ENCODE measurements at places on chromosomes 2 and 18. TPM values are rescaled to one million over a fixed set of nuclear protein-coding genes. Genes with fewer than 3 reads are reported as not detected.
A peak's percentile ranks its signal among the peaks of the same experiment; 100 is the strongest.

SCTR gene
- not detected for total RNA-seq

THSD7B gene
- total RNA-seq = not detected

ZSWIM2 gene
- total RNA-seq = not detected

DNA sequence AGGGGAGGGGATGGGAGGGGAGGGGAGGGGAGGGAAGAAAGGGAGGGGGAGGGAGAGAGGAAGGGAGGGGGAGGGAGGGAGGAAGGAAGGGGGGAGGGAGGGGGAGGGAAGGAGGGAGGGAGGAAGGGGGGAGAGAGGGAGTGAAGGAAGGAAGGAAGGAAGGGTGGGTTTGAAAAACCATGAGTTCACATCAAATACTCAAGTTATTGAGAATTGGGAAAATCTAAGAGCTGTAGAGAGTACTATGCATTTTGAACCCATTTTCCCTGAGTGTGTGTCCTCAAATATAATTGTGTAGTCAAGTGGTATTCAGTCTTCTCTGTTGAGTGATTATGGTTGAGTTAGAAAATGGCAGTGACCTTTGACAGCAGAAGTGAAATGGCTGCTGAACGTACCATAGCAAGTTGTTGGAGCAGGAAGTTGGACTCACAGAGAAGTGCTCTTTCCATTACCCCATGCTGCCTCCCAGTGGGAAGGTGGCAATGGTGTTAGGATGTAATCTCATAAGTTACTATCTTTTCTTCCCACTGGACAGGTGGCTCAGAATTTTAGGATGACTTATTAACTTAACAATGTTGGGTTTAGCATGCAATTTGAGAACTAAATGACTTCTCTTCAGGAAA is 214.6 kb downstream of the SETBP1 start:
- H3K4me1 ChIP-seq = peaks cover 36% of the 10 kb centered on the region
- H3K36me3 ChIP-seq = peaks cover 37% of the 10 kb centered on the region
- no peak overlapping the region for H3K27ac ChIP-seq
- no peak overlapping the region for H3K4me3 ChIP-seq
- DNase-seq = peak; percentile 59

- no peak overlapping the region for H3K27ac ChIP-seq
- H3K27me3 ChIP-seq = peaks cover 18% of the 10 kb centered on the region
- H3K4me1 ChIP-seq = peaks cover 8% of the 10 kb centered on the region
Measured at GRCh38 chr2:202249521-202250253, 11.3 kb upstream of the SUMO1 start.

DNA sequence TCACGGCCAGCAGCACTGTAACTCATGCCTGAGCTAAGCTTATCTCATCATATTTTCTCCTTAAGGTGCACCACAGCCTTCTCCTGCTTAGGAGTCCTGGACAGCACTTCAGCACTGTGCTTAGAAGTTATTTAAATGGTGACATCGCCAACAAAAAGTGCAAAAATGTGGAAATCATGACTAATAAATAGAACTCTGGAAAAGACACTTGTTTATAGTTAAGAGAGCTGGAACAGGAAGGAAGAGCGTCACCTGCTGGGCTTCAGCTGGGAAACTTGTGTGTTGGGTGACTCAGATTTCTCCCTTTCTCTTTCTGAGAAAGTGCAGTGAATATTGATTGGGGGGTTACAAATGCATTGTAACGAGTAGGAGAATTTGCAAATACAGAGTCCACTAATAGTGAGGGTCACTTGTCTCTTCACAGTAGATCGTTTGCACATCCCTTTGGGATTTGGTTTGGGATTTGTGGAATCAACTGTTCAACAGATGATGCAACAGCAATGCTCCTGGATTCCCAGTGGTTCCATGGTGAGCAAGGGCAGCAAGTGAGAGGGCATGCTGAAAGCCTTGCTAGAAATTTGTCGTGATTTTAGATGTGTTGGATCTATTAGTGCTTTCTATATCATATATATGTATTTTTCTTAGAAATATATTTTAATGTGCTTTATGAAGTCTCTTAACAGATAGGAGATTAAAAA is 84.2 kb downstream of the DOK6 start:
- H3K4me1 ChIP-seq = no peaks in the 10 kb centered on the region
- no peak overlapping the region for H3K4me3 ChIP-seq
- H3K27ac ChIP-seq = no peak overlapping the region
- H3K27me3 ChIP-seq = peaks cover 3% of the 10 kb centered on the region

- no peaks in the 10 kb centered on the region for H3K36me3 ChIP-seq
- no peaks in the 10 kb centered on the region for H3K4me1 ChIP-seq
- no peak overlapping the region for H3K4me3 ChIP-seq
- no peaks in the 10 kb centered on the region for H3K27me3 ChIP-seq
- H3K27ac ChIP-seq = no peak overlapping the region
Measured at GRCh38 chr2:1415501-1415900, 2.2 kb downstream of the TPO start.

GRCh38 chr2:4803396-4803795 is 888.8 kb upstream of the SOX11 start:
- no peak for DNase-seq
- H3K4me3 ChIP-seq = no peak overlapping the region
- no peaks in the 10 kb centered on the region for H3K4me1 ChIP-seq
- H3K36me3 ChIP-seq = no peaks in the 10 kb centered on the region
- no peak overlapping the region for H3K27ac ChIP-seq

DNA sequence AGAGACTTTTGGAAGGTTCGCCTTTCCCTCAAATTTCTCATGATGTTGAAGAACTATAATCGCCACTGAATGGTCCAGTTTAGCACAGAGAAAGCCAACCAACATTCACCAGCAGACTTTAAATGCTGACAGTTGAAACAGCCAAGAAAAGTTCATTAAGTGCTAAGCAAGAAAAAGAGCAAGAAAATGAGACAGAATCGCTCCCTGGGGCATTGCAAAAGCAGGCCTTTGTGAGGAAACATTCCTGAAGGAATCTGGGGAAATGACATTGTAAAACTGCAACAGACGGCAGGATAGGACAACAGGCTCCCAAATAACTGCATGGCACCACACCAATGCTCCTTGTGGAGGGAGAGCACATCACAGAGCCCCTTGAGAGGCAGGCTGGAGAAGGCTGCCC is 269.3 kb upstream of the ID2 start:
- H3K4me3 ChIP-seq = no peak overlapping the region
- H3K36me3 ChIP-seq = peaks cover 1% of the 10 kb centered on the region
- H3K27ac ChIP-seq = no peak overlapping the region

DNA sequence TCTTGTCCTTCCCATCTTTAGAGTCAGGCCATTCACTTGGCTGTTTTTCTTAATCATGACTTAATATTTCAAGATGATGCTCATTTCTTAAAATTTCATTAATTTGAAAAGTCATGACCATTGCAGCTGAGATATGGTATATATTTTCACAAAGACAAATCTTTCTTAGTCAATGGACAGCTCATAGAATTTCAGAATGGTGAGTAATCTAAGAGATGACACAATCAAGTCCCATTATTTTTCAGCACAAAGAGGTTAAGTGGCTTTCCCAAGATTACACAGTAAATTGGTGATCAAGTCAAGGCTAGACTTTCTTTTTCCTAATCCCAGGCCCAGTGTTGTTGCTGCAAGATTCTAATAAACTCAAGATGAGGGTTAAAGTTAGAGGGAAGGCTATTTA is 34.4 kb upstream of the NT5C1B start:
- DNase-seq = no peak
- H3K4me3 ChIP-seq = no peak overlapping the region
- no peaks in the 10 kb centered on the region for H3K4me1 ChIP-seq
- H3K27me3 ChIP-seq = no peaks in the 10 kb centered on the region
- peaks cover 2% of the 10 kb centered on the region for H3K36me3 ChIP-seq
- no peak overlapping the region for H3K27ac ChIP-seq

GRCh38 chr2:129092956-129093355 is 774.3 kb upstream of the HS6ST1 start:
- no peaks in the 10 kb centered on the region for H3K4me1 ChIP-seq
- H3K4me3 ChIP-seq = no peak overlapping the region
- DNase-seq = no peak
- H3K36me3 ChIP-seq = no peaks in the 10 kb centered on the region
- no peaks in the 10 kb centered on the region for H3K27me3 ChIP-seq
- H3K27ac ChIP-seq = no peak overlapping the region

DNA sequence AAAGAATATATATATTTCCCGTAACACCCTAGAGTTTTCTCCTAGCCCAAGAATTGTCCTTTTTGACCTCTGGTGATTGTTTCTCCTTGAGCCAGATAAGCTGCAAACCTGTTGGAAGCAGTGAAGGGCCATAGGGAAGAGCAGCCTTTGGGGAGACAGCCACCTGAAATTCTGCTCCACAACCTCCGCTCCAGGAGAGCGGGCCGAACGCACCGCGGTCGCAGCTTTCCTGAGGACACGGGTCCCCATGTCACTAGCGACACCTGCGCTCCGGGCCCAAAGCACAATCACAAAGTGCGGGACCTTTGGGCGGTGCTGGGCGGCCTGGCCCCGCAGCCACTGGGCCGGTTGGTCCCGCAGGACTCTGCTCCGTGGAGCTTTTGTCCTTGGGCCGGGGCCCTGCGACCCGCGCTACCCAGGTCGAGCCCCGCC is 557 bp upstream of the DSG2 start:
- H3K4me3 ChIP-seq = no peak overlapping the region
- DNase-seq = no peak

- H3K4me3 ChIP-seq = no peak overlapping the region
- H3K27me3 ChIP-seq = peaks cover 2% of the 10 kb centered on the region
- H3K4me1 ChIP-seq = no peaks in the 10 kb centered on the region
Measured at GRCh38 chr2:75087736-75088135, 111.6 kb downstream of the TACR1 start.
